ENCODE measurements at places on chromosomes 1 and 21. TPM values are rescaled to one million over a fixed set of nuclear protein-coding genes. Genes with fewer than 3 reads are reported as not detected.

DNA sequence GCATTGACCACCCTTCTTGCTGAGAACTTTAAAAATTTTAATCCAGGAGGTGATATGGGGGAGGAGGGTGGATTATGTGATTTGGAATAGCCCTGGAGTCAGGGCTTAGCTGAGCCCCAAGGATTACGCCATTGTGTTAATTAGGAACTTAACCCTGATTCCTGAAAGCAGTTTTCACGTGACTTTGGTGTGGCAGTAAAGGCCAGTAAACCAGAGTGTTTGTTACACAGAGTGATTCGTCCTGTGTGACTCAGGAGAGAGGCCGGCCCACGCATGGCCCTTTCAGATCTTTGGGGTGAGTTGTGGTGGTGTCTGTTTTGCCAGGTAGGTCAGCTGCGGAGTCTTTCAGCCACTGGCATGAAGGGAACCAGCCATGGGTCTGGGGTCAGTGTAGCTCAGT is 107.6 kb downstream of the NOS1AP start:
- no peak overlapping the region for H3K27ac ChIP-seq
- no peak overlapping the region for H3K4me3 ChIP-seq
- H3K27me3 ChIP-seq = no peaks in the 10 kb centered on the region
- no peak for DNase-seq

DNA sequence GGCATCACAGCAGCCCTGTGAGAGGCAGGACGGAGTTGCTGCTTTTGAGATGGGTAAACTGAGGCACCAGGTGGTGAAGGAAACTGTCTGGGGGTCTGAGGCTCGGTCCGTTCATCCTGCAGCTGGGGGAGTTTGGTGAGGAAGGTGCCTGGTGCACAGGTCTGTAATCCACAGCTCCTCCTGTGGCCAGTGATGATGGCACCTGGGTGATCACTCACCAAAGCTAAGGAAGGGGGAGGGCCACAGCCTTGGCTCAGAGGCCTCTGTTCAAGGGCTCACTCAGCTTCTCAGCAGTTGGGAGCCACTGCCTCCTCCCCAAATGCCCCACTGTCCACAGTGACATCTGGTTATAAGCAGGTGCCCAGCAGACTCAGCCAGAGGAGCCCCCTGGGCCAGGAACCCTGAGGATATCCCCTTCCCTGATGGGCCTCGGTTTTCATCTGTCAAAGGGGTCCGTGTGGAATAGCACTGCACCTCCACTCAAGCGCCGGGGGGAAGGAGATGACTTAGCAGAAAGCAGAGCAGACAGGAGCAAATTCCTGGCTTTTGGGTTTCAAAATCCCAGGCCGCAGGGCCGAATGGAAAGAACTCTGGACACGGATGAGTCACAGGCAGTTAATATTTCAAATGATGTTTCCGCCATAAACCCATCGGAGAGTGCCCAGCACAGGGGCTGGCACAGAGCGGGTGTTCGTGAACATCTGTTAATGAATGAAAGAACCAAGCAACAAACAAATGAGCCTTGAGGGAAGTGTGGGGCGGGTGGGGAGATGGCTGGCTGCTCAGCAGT is 82.8 kb downstream of the DMRTB1 start:
- DNase-seq = no peak
- no peaks in the 10 kb centered on the region for H3K27me3 ChIP-seq
- H3K36me3 ChIP-seq = no peaks in the 10 kb centered on the region
- peak overlapping the region; percentile 66 for H3K27ac ChIP-seq

SELE gene
- total RNA-seq = 1.4 TPM

DNA sequence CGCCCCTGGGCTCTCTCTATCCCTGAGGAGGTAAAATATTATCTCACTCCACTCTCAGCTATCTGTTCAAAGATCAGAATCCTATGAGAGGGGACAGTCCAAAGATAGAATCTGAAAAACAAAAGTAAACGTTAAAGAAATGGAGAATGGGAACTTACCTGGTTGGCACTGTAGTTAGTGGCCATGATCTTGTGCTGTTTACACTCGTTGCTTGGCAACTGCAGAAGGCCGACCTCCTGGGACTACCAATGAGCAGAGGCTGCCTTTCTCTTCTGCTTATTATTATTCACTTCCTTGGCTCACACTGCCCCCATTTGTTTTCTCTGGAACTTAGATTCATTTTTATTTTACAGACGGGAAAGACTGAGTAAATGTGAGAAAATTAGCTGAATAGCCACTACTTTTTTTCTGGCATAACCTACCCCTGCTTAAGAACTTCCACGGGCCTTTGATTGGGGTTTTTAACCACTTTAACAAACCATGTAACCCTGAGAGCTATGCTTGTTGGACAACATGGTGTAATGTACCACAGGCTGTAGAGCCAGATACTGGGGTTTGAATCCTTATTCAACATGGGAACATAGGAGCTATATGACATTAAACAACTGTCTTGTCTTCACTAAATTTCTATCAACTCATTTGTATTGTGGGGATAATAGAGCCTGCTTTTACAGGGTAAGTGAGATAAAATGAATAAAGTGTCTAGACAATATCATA is at the start of gene CFAP126:
TSS of gene CFAP126 (minus strand) at position 193 of the 717 bp plus-strand sequence. CDS start at position 185, 8 bp downstream.
- DNase-seq = no peak
- H3K36me3 ChIP-seq = peaks cover 39% of the 10 kb centered on the region
- peaks cover 8% of the 10 kb centered on the region for H3K4me1 ChIP-seq
- peak within 1 kb of the TSS; percentile 44 for H3K27ac ChIP-seq
- H3K27me3 ChIP-seq = no peaks in the 10 kb centered on the region
- no peak within 1 kb of the TSS for H3K4me3 ChIP-seq

DNA sequence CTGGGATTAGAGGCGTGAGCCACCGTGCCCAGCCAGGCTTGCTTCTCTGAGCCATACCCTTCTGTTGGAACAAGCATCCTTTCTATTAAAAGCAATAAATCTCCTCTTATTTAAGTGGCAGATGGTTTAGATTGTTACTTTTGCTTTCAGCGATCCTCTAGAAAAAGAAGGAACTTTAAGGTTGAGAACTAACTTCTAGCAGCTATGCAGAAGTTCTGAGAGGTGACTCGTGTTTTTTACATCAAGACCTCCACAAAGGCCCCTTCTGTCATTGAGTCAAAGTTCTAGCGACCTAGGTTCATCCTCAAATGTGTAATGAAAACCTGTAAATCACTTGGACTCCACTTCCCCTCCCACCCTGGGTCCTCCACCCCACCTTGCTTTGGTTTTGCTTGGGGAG is 30.8 kb downstream of the PLEKHO1 start:
- DNase-seq = no peak
- no peak overlapping the region for H3K27ac ChIP-seq
- H3K4me3 ChIP-seq = no peak overlapping the region

DNA sequence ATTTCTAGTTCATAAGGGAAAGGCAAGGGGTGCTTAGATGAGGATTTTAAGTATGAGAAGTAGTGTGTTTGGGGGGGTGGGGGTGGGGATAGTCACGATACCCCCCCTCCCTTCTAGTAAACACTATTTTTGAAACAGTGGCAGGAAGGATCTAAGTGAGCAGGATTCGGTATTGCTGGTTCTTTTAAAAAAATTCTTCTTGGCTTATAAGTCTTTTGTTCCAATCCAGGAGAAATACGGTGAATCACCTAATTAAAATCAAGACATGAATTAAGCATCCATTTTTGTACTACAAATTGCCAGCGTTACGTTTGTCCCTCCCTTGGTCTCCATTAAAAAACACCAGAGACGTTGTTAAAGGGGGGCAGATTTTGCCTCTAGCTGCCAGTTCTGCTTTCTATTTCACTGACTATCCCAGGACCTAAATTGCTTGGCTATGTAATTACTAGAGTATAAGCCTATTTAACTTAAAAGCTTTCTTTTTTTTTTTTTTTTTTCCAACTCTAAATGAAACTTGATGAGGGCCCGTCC is 911 bp downstream of the LMO4 start:
- H3K27me3 ChIP-seq = no peaks in the 10 kb centered on the region
- DNase-seq = no peak
- H3K36me3 ChIP-seq = no peaks in the 10 kb centered on the region
- peak overlapping the region; percentile 97 for H3K4me3 ChIP-seq

GRCh38 chr1:12506281-12507280 is 111.4 kb downstream of the DHRS3 start:
- peaks cover 17% of the 10 kb centered on the region for H3K4me1 ChIP-seq
- no peak overlapping the region for H3K27ac ChIP-seq
- no peak overlapping the region for H3K4me3 ChIP-seq
- H3K27me3 ChIP-seq = no peaks in the 10 kb centered on the region

GRCh38 chr1:185823467-185823866 is 89.3 kb downstream of the HMCN1 start:
- no peaks in the 10 kb centered on the region for H3K4me1 ChIP-seq
- H3K4me3 ChIP-seq = no peak overlapping the region
- H3K36me3 ChIP-seq = no peaks in the 10 kb centered on the region
- no peak overlapping the region for H3K27ac ChIP-seq
- no peaks in the 10 kb centered on the region for H3K27me3 ChIP-seq
- no peak for DNase-seq

ZBTB8A gene
- total RNA-seq = 12.0 TPM

DNA sequence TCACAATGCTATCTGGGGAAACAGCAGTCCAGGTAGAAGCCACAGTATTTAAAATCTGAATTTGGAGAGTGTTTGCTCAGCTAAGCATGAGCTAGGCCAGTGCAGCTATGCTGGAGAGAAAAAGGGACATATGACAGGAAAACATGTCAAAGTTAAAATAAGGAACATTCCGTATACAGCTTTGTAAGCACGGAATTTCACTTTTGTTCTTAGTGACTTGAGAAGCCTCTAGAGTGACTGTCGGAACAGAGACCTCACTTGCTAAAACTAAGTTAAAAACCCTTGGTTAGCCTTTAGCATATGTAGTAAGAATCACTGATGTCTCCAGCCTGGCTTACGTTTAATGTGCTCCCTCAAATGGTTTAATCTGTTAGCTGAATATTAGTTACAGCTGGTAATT is 661.7 kb downstream of the KCNT2 start:
- DNase-seq = no peak
- no peak overlapping the region for H3K27ac ChIP-seq
- H3K27me3 ChIP-seq = no peaks in the 10 kb centered on the region
- no peak overlapping the region for H3K4me3 ChIP-seq
- no peaks in the 10 kb centered on the region for H3K36me3 ChIP-seq
- no peaks in the 10 kb centered on the region for H3K4me1 ChIP-seq

DNA sequence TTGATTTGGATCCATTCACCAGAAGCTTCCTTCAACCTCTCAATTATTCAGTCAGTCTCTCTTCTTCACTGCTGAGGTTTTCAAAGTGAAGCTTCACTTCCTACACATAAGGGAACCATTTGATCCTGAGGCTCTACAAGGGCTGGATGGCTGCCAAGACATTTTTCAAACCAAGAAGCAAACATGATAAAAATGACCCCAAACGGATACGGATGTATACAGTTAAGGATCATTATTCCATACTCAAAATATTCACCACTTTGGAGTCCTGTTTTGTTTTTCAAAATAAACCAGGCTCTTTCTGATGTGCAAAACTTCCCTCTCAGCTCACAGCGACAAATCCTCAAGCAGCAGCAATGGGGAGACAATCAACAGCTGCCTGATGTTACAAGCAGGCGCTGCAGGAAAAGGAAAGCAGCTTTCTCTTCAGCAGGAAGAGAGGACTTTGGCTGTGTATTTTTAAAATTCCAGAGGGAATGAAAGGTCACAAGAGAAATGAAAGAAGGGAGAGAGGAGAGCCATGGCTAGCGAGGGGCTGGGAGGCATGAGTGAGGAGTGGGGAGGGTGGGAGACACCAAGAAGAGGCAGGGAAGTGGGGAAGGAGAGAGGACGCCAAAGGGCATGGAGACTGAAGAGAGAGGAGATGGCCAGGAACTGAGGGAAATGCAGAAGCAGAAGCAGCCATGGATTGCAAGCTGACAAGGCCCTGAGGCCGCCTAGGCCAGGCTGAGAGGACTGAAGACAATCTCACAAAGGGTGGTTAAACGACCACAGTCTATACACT is 145.4 kb downstream of the SLC45A1 start:
- DNase-seq = no peak
- no peaks in the 10 kb centered on the region for H3K27me3 ChIP-seq
- H3K36me3 ChIP-seq = no peaks in the 10 kb centered on the region
- H3K4me3 ChIP-seq = peak overlapping the region; percentile 27
- peak overlapping the region; percentile 83 for H3K27ac ChIP-seq

DNA sequence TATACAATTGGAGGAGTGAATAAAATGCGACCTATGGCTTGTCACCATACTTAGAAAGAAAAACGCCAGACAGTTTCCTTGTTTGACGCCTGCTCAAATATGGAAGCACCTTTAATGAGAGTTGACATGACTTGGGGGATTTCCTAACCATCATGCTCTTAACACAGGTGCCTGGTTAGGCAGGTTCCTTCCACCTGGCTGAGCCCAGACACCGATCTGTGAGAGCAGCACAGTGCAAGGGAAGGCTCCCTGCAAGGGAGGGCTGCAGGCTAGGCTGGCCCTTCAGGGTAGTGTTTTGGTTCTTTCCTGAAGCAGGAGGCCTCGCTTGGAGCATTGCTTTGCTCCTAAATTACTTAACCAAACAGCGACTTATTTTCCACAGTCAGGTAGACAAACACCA is 24.6 kb upstream of the KLHDC8A start:
- DNase-seq = peak; percentile 82
- H3K27me3 ChIP-seq = peaks cover 11% of the 10 kb centered on the region
- H3K4me3 ChIP-seq = no peak overlapping the region

DNA sequence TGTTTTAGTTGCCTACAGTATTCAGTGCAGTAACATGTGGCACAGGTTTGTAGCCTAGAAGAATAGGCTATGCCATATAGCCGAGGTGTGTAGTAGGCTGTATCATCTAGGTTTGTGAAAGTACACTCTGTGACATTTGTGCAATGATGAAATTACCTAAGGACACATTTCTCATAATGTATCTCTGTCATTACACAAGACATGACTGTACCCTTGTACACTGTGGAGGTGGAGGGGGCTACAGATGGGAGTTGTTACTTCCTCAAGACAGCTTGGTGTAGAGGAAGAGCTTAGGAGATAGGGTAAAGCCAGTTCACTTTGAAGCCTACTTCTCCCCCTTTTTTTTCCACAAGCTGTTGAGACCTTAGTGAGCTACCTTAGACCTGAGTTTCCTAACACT is 59.7 kb upstream of the RAVER2 start:
- no peak overlapping the region for H3K27ac ChIP-seq
- H3K27me3 ChIP-seq = no peaks in the 10 kb centered on the region
- no peak overlapping the region for H3K4me3 ChIP-seq
- peaks cover 10% of the 10 kb centered on the region for H3K4me1 ChIP-seq
- no peak for DNase-seq

FALEC gene
- not detected for total RNA-seq

GRCh38 chr1:32900956-32901822 is at the start of gene TMEM54:
Gene TMEM54 (minus strand): TSS chr1:32901389. CDS start chr1:32901238, 151 bp downstream.
- no peaks in the 10 kb centered on the region for H3K36me3 ChIP-seq
- peak within 1 kb of the TSS; percentile 80 for H3K4me3 ChIP-seq
- peaks cover 18% of the 10 kb centered on the region for H3K4me1 ChIP-seq
- H3K27me3 ChIP-seq = no peaks in the 10 kb centered on the region
- DNase-seq = no peak
- H3K27ac ChIP-seq = peak within 1 kb of the TSS; percentile 53

CBR3 gene
- total RNA-seq = 18.5 TPM

- no peak overlapping the region for H3K4me3 ChIP-seq
- no peaks in the 10 kb centered on the region for H3K27me3 ChIP-seq
- no peak for DNase-seq
- H3K36me3 ChIP-seq = no peaks in the 10 kb centered on the region
Measured at GRCh38 chr1:232590744-232591082, 39.2 kb downstream of the SIPA1L2 start.

Data from esophagus muscularis mucosa (tissue), 4 donors.